M059J (cell line): ENCODE measurements at places on chromosomes 2 and 18. TPM values are rescaled to one million over a fixed set of nuclear protein-coding genes. Genes with fewer than 3 reads are reported as not detected.

Gene IL18RAP
- total RNA-seq: not detected in 2 replicates

DNA sequence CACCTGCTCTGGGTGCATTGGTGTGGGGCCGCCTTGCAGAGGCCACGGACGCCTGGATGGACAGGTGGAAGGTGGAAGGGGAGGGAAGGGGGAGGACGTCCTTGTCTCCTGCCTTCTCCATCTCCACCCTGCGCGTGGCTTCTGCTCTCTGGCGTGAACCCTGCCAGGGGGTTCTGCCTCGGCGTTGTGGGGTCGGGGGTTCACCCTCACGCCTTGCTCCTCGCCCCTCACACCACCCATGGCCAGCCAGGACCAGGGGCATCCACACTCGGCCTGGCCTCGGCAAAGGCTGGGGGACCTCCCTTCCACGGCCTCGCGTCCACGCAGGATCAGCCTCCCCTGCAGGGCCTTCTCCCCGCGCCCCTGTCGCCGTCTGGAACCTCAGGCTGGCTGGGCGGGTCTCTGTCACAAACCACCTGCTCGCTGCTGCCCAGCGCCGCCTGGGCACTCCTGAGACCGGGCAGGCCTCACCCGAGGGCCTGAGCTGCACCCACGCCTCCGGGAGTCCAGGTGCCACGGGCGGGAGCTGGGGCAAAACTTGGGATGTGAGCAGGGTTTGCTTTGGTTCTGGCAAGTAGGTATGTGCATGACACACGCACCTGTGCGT lies 655.9 kb downstream of the GALR1 start:
- no peak for DNase-seq

DNA sequence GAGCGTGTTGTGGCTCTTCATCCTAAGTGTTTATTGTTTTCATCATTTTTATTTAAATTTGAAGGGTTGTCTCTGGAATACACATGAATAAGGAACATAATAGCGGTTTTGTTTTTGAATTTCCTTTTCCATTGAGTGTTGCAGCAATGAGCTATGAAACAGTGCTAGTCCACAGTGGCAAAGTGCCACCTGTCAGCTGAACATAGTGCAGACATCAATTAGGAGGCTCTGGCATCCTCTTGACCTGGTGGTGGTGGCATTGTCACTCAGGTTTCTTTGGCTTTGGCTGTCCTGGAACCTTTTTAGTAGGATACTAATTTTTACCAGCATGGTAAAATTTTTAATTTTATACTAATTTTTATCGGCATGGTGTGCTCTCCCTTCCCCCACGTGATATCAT lies 63.2 kb downstream of the UGGT1 start:
- no peak for DNase-seq

Gene SAG
- total RNA-seq: not detected in 2 replicates

DNA sequence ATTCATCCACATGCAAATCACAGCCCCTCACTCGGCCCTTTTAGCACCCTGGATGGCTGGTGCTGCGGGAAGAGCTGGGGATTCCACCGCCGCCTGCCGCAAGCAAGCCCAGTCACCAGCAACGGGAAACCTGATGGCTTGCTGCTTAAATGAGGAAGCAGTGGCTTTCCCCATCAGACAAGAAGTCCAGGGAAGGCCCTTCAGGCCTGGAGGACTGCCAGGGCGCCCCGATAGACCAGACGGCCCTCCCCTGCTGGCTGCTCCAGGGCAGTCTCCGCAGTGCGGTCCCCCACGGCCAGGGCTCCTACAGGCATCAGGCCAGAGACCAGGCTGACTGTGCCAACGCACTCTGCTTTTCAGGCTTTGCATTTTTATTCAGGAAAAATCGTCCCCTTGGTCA lies 439.1 kb downstream of the EIPR1 start:
- DNase-seq: no peak
